Uterus (tissue), 4 donors: ENCODE measurements at places on chromosomes 3 and 15. TPM values are rescaled to one million over a fixed set of nuclear protein-coding genes. Genes with fewer than 3 reads are reported as not detected.

GABRR3 gene
- total RNA-seq: not detected

SEMA6D gene
- 6.3 TPM for total RNA-seq

DNA sequence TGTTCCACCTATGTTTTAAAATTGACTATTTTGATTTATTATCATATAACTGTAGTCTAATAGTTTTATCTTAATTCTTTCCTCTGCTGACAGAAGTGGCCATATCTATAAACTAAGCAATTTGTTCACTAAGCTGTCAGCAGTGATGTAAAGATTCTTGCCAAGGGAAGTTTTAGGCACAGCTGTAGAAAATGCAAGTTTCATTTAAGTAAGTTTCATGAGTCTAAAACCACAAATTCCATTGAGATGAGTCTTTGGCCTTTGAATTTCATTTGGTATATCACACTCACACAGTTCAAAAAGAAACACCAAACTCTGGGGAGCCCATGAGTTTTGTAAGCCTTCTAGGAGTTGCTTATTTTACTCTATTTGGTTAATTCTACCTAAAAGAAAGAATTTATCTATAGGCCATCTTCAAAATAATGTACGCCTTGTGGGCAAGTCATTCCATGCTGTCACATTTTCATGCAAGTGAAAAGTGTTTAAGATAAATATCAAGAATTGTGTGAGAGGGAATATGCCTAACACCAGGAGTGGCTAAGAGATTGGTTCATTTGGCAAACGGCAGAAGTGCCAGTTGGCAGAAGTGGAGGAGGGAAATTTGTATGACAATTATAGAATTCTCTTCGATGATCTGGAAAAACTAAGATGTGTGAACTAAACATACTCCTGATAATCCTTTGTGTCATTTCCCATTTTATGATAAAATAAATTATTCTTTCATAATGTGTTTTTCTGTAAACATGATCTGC is 292.9 kb downstream of the ZIC4 start:
- DNase-seq: no peak

DNA sequence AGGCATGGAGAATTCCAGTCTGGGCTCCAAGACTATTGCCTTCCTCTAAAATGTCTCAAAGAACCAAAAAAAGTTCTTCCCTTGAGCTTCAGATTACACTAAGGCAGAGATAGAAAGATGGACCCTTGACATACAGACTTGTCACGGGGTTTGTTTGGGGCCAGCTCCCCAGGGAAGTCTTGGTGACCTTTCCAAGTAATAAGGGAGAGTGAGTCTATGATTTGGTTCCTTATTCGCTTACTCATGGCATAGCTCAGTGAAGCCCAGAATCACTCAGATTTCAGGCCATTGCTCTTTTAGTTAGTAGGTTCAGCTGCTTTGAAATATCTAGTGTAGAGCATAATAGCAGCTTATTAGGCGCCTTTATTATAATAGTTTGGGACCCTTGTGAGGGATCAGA is 90.3 kb downstream of the PLCL2 start:
- DNase-seq: no peak

GCSAM gene
- not detected for total RNA-seq

GCNT3 gene
- 1.7 TPM for total RNA-seq

CFAP20DC gene
- not detected for total RNA-seq

- no peak for DNase-seq
Observed at GRCh38 chr3:72042397-72043203, 257.7 kb upstream of the PROK2 start.

DNA sequence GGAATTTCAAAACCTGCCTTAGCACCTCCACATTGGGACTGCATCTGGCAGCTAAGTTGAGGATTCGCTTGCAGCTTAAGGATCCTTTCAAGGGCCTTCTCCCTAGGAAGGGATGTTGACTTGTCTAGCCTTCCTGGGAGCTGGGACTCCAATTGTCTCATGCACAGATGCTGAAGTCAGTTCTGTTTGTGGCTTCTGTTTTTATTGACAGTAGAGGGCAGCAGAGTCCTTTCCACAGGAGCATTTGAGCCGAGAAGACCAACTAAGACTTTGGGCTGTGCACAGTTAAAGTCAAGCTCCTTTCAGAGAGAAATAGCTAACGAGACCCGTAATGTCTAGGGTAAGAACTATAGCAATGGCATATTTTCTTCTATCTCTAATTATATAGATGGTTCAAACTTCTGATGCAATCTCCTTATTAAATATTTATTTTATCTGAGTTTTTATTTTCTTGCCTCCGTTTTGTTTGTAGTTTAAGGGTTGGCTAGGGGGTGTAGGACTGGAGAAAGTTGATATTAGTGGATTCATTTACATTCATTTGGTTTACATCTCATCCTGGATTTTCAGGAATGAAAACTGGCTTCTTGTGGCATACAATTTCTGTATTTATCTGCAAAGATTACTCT is 59.7 kb upstream of the KBTBD8 start:
- DNase-seq: no peak

GRCh38 chr3:17070161-17070959 is 185.6 kb downstream of the PLCL2 start:
- DNase-seq: no peak

DNA sequence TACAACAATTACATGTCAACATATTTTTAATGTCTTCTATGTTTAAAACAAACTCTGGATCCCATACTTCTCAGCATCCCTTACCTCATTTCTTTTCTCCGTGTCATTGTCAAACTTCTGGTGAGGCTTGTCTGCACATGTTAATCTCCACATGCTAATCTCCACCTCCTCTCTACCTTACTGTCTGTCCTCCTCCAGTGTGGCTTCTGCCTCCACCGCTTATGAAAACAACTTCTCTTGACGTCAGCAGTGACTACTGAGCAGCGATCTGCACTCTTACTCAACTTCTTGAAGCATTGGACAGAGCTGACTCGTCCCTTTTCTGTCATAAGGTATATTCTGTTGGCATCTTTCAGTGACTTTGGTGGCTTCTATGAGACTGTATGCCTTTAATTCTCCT is 338.2 kb upstream of the THRB start:
- DNase-seq: no peak

TMEM207 gene
- not detected for total RNA-seq

NEO1 gene
- 11.5 TPM for total RNA-seq

GRCh38 chr3:72347819-72348319 is 500.4 kb downstream of the SHQ1 start:
- peak; percentile 68 for DNase-seq

GRCh38 chr3:134854254-134854653 is 59.2 kb downstream of the EPHB1 start:
- no peak for DNase-seq

DNA sequence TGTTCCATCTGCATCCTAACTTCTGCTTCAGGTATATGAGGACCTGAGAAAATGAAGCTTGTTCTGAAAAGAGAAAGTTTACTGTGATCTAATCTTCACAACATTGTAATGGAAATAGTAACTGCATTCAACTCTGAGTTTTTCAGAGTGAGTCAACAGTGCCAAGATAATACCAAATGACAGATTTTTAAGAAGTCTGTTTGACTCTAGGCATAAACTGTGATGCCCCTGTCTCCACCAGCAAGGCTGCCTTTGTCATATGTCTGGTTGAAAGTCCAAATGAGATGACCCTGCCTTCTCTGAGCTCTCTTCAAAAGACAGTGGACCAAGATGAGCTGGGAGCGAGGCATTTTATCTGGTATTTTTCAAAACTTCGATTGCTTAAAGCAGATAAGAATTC is 44.8 kb upstream of the B3GNT5 start:
- DNase-seq: no peak

- DNase-seq: no peak
Observed at GRCh38 chr3:116067326-116067725, 378.0 kb downstream of the LSAMP start.

- DNase-seq: no peak
Observed at GRCh38 chr15:51203797-51204196, 109.1 kb upstream of the TNFAIP8L3 start.

DNA sequence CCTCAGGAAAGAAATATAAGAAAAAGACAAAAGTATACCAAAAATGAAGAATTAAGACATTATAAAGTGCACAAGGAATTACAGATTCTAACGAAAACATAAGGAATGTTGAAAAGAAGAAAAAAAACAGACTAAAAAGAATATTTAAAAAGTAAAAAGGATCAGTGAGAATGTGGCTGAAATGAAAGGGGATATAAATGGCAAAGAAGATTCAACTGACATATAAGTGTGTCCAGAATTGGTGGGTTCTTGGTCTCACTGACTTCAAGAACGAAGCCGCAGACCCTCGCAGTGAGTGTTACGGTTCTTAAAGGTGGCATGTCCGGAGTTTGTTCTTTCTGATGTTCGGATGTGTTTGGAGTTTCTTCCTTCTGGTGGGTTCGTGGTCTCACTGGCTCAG is 44.8 kb downstream of the DCBLD2 start:
- no peak for DNase-seq

DNA sequence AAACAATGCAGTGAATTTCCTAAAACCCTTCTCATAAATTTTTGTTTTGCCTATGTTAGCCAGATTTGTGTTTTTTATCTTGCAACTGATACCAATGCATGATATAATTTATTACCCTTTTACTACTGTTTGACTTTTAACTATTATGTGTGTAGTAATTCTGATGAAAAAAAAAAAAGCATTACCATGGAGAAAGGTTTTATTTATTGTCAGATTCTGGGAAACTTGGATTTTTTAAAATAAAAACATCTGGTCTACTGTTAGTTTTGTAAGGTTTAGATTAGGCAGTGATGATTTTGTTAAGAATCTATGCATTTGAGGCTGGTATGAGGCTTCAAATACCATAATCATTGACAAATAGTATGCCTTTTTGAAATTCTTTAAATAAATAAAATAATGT is 470.4 kb upstream of the ROBO1 start:
- DNase-seq: no peak

NEIL1 gene
- total RNA-seq: 6.5 TPM

ISLR2 gene
- not detected for total RNA-seq

DNA sequence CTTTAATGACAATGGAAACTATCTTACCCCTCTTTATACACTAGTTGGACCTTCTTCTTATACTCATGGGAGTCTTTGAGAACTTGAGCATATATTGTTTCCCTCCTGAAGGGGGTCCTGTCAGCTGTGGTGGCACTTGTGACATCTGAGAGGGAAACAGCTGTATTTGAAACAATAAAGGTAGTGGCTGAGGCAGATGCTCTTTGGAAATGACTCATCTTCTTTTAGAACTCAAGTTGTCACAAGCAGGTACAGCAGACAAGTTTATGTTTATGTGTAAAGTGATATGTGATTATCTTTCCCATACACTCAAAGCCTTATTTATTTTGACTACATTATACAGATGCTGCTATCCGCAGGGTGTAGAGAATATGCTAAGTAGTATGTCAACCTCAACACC is 220.0 kb upstream of the GRM7 start:
- DNase-seq: no peak

DNA sequence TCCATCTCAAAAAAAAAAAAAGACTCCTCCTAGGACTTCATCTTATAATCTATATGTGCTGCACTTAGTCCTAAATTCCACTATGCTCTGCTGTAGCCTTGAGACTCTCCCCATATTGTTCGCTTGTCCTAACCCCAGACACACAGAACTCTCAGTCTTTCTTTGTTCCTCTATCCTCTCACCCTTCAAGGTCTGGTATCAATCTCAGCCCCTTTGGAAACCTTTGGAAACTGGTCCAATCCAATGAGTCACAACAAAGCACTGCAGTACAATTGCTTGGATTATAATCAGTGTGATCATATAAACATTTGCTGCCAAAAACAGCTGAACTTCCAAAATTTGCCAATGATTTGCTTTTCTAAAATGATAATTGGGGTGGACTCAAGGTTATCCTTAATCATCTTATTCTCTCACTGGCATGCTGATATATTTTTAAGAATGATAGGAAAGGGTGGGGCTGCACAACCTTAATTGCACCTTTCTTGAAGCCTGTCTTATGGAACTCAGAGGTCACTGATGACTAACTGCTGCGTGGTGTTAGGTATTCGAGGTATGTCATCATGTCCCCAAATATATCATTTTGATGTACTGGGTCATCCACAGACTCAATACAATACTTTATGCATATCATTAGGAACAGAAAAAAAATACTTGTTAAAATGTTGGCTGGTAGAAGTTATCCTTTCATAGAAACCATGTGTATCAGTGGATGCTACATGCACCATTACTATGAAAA is 756.7 kb downstream of the NR2F2 start:
- no peak for DNase-seq

LAMB2 gene
- 604 TPM for total RNA-seq

ZNF662 gene
- total RNA-seq: 25.4 TPM

GRCh38 chr15:62363913-62364312 is 198.8 kb upstream of the C2CD4B start:
- no peak for DNase-seq

DZIP1L gene
- total RNA-seq: 58.5 TPM
